GM12892 (cell line): ENCODE measurements at places on chromosomes 12 and 14.

GRCh38 chr12:72214163-72214562 is 58.0 kb upstream of the TRHDE start:
- DNase-seq = no peak

- DNase-seq = no peak
Measured at GRCh38 chr12:12890543-12891079, 751 bp upstream of the GPRC5A start.

GRCh38 chr14:29454026-29454693 is 473.5 kb downstream of the PRKD1 start:
- no peak for DNase-seq

DNA sequence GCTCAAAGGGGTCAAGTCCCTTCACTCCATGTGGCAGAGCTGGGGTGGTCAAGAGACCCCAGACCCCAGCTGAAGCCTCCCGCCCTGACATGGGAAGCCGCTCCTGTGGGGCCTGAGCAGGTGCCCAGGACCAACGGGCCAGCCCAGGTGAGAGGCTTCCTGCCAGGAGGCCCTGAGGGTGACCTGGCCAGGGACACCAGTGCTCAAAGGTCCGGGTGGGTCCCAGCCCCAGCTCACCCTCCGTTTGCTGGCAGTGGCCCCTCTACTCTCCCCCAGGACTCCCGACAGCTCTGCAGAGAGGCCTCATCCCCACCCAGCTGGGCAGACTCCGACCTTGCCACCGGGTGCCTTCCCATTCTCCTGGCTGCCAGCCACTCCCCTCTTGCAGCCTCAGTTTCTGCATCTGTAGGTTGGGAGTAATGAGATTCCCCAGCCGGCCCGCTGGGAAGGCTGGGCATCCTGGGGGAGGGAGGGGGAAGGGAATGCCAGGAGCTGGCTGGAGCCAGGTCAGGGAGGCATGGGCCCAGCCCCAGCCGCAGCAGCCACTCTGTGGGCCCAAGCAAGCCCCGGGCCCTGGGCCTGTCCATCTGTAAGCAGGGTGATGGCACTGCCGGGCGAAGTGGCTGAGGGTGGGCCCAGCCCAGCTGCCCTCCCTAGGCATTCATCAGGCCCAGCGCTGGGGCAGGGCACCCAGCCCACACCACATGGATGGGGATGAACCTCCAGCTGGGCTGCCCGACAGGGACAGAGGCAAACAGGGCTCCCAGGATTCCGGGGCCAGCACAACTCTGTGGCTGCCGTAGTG is 10.3 kb upstream of the INF2 start:
- DNase-seq = no peak

GRCh38 chr14:94153750-94154342 is 20.3 kb upstream of the PPP4R4 start:
- DNase-seq = no peak

- DNase-seq = no peak
Measured at GRCh38 chr14:71454513-71455332, 477.5 kb upstream of the RGS6 start.

GRCh38 chr14:55693904-55694303 is 113.9 kb downstream of the KTN1 start:
- no peak for DNase-seq

DNA sequence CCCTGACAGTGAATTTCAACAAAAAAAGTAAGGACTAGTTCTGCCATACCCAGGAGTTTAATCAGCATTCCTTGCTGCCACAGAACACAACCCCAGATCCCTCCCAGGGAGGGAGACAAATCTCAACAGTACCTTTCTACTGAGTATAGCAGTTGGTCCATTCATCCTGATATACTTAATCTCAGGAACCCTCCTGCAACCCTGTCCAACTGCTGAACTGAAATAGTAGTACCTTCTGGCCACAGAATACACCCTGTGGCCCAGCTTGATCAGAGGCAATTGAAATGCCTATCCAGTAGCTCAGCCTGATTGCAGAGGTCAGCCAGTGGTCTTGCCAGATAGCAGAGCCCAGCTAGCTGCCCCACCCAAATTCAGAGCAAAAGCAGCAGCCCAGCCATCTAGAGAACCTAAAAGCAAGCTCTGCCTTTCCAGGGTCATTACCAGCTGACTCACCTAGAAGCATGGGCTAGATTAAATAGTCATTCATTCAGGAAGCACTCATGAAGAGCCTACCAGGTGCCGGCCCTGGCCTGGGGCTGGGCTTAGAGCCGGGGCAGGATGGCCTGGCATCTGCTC is 40.0 kb upstream of the RHOJ start:
- no peak for DNase-seq

DNA sequence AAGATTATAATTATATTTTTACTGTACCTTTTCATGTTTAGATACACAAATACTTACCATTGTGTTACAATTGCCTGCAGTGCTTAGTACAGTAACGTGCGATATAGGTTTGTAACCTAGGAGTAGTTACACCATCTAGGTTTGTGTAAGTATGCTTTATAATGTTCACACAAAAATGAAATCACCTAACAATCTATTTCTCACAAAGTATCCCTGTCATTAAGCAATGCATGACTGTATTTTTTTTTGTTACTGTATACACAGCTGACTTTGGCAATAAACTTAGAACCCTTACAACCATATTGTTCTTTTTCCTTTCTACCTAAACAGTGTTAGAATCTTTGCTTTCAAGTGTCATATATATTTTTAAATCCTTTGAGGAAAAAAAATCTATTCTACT is 303.0 kb upstream of the E2F7 start:
- DNase-seq = no peak

DNA sequence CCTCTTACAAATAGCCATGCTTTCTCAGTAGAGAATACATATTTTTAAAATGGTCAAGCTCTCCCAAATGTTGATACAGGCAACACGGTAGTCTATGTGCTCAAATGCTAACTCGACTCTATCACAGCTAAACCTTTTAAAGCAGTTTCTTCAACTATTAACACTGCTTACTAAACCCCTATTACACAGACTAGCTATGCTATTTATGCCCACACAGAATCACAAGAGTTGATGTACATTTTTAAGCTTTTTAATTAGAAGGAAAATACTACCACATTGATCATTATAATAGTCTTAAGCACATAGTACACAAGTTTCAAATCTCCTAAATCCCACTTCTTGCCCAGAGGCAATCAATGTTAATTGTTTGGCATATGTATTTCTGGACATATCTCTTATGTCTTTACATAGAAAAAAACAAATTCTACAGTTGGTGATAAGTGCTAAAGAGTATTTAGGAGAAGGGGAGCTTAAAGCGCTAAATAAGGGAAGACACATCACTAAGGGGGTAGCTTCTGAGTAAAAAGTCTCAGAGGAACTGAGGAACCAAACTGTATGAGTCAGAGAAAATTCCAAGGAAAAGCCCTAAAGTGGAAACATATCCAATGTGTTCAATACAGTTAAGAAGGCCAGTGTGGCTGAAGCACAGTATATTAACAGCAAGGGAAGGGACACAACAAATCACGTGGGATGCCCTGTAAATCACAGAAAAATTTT is 13.7 kb downstream of the HNRNPC start:
- DNase-seq = no peak

DNA sequence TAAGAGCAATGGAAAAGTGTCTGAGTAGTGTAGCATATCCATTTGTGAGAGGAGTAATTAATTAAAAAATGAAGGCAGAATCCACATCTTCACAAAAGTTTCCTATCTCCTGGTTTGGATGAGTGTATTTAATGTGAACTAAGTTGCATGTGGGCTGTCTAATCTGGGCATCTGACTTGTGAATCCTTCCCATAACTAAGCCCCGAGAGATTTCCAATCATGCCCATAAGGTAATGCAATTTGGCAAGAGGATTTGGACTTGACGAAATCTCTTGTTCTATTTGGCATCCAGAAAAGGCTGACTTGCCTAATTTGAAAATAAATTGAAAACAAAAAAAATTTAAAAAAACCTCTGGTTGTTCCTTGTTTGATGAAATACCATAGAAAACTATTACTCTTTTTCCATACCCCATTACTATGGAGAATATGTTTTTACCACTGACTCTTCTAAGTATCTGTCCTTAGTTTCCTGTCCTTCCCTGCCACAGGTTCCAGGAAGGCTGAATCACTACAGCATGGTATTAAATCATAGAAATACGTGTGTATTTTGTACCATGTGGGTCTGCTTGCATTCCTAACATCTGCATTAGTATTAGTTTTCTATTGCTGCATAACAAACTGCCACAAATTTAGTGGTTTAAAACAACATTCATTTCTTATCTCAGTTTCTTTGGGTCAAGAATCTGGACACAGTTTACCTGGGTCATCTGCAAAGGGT is 48.4 kb downstream of the ETV6 start:
- DNase-seq = no peak

DNA sequence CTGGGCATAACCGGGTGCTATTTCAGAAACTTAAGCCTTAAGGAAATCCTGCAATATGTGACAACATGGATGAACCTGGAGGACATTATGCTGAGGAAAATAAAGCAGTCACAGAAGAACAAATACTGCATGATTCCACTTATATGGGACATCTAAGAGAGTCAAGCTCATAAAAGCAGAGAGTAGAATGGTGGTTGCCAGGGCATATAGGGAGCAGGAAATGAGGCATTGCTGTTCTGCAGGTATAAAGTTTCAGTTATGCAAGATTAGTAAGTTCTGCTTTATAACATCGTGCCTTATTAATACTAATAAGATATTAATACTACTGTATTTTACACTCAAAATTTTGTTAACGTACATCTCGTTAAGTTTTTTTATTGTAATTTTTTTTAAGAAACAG is 124.2 kb upstream of the ATF1 start:
- DNase-seq = no peak

GRCh38 chr12:120719496-120720233 is 6.0 kb upstream of the ACADS start:
- no peak for DNase-seq
